ENCODE measurements at places on chromosomes 13 and 19.
A peak's percentile ranks its signal among the peaks of the same experiment; 100 is the strongest.

DNA sequence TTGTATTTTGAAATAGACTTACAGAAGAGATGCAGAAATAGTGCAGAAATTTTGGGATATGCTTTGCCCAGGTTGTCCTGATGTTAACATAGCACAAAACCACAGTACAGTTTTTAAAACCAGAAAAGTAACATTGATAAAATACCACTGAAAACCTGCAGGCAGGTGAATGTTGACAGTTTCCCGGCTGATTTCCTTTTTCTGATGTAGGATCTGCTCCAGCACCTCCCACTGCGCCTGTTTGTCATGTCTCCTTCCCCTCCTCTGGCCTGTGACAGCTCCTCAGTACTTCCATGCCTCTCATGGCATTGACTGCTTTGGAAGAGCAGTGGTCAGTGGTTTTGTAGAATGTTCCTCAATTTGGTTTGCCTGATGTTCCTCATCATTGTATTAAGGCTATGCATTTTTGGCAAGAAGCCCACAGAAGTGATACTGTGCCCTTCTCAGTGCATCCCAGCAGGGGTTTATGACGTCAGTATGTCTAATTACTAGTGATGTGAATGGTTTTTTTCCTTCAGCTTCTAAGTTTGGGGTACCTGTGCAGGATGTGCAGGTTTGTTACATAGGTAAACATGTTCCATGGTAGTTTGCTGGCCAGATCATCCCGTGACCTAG is 31.0 kb downstream of the TDRD12 start:
- DNase-seq, result no peak

DNA sequence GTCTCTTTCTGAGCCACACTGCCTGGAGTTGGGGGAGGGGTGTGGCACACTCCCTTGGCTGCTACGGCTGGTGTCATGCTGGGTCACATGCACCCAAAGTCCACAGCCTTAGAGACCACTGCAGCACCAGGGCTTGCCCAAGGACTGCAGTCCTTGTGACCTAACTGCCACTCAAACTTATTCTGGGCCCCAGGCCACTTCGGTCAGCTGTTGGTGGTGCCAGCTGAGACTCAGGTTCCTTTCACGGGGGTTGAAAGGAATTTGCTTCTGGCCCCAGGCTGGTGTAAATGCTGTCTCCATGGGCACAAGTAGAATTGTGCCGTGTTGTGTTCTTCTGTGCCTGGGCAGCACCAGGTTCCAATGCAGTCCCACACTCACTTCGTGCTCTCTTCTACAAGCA is 9.5 kb upstream of the VN1R1 start:
- DNase-seq, result no peak

DNA sequence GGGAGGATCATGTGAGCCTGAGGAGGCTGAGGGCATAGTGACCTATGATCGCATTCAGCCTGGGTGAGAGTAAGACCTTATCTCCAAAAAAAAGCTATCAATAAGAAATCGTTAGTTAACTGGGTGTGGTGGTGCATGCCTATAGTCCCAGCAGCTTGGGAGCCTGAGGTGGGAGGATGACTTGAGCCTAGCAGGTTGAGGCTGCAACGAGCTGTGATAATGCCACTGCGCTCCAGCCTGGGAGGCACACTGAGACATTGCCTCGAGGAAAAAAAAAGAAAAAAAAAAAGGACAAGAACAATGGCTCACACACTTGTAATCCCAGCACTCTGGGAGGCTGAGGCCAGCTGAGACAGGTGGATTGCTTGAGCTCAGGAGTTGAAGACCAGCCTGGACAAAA is 16.2 kb downstream of the PSPC1 start:
- DNase-seq, result no peak

DNA sequence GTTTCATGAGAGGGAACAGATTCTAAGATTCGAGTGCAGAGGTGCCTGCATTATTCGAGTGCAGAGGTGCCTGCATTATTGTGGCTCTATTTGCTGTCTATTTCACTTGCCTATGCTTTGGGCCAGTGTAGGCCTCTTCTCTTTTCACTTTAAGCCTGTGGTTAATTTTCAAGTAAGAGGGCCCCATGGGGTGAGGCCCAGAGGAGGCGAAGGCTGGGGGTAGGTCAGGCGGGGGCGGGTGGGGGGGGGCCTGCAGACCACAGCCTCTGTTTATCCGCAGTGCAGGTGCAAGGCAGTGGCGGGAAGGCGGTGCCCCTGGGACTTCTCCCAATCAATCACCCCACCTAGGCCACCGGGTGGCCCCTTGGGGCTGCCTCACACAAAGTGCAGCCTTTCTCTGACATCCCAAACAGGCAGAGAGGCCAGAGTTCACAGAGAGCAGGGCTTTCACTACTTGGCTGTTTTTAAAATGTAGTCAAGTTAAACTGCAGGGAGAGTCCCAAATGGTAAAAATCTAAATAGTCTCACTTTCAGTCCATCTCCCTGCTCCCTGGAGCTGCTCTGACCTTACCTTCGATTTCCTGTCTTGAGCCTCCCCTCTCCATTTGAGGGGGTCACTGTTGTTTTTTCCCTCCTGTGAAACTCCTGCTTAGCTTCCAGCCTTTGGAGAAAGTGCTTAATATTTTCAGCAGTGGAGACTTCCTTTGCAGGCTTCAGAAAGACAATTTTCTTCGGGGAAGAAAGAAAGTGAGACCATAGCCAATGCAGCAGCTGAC is 249.0 kb downstream of the DLEU7 start:
- DNase-seq, result peak; percentile 66

GRCh38 chr13:91144054-91144453 is 203.4 kb upstream of the MIR17HG start:
- no peak for DNase-seq

DNA sequence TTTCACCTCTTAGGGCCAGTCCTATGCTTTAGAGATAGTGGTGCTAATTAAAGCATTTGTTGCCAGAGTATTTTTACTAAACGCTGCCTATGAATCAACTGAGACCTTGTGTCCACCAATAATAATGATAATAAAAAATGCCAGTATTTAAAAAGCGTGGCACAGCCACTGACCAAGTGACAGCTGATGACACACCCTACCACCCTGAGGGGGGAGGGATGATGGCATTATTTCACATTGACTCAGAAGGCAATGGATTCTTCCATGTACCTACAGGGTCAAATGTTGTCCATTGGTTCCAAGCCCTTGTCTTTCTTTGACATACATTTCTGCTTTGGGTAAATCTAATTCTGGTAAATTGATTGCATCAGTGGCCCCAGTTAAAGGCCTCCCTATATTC is 384.4 kb downstream of the DLEU7 start:
- DNase-seq, result no peak

- DNase-seq, result no peak
Observed at GRCh38 chr19:14544047-14544446, 14.7 kb downstream of the TECR start.

- no peak for DNase-seq
Observed at GRCh38 chr19:40216777-40217026, 1.5 kb downstream of the TTC9B start.

GRCh38 chr13:23770428-23770827 is 118.8 kb downstream of the MIPEP start:
- no peak for DNase-seq

DNA sequence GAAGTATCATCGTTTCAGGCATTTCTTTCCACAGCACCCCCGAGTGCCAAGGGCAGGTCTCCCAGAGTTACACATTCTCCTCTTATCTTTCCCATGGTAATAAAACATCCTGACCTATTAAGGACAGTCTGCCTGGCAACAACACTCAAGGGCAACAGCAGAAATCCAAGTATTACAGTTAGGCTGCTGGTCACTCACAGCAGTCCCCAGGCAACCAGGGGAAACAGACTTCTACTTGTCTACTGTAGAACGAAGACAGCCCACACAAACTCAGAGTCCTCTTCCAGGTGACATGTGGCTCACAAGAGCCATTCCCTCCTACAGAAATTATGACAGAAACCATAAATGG is 24.3 kb downstream of the RCBTB1 start:
- DNase-seq, result no peak

DNA sequence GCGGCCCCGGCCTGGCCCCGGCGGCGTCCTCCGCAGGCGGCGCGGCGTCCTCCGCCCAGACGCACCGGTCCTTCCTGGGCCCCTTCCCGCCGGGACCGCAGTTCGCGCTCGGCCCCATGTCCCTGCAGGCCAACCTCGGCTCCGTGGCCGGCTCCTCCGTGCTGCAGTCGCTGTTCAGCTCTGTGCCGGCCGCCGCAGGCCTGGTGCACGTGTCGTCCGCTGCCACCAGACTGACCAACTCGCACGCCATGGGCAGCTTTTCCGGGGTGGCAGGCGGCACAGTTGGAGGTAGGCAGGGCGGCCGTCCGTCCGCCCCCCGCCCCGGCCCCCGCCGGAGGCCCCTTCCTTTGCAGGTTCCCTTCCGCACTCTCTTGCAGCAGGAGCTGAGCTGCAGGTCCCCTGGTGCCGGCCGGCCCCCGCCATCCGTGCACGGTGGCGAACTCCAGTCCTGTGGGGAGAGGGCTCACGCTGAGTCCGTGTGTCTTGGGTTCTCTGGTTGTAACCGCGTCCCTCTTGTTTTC is 9.2 kb downstream of the PLEKHJ1 start:
- DNase-seq, result no peak

- DNase-seq, result peak; percentile 58
Observed at GRCh38 chr19:5046339-5047039, 77.6 kb downstream of the KDM4B start.

DNA sequence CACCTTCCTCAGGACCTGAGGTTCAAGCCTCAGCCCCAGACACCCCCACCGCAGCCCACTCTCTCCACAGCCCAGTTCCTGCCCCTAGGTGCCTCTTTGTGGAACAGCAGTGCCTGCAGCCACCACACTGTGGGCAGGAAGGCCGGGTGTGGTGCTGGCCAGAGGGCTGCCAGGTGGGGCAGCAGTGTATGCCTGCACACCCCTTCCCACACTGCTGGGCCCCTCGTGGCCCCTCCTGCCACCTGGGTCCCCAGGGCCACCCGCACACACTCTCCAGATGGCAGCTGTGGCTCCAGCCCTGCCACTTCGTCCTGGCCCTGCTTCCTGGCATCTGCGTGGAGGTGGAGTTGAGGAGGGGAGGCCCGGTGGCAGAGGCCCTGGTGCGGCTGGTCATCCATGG is 35.1 kb downstream of the HPN start:
- no peak for DNase-seq

GRCh38 chr13:113860051-113860664 is 3.7 kb downstream of the GAS6 start:
- DNase-seq, result peak; percentile 92

- DNase-seq, result no peak
Observed at GRCh38 chr13:85541476-85541875, 257.7 kb downstream of the SLITRK6 start.

- DNase-seq, result no peak
Observed at GRCh38 chr13:81916461-81916860, 1575.5 kb upstream of the SPRY2 start.

- DNase-seq, result no peak
Observed at GRCh38 chr13:112161521-112162301, 94.8 kb downstream of the SOX1 start.

GRCh38 chr19:1273263-1274041 is 1.9 kb upstream of the FAM174C start:
- DNase-seq, result no peak

DNA sequence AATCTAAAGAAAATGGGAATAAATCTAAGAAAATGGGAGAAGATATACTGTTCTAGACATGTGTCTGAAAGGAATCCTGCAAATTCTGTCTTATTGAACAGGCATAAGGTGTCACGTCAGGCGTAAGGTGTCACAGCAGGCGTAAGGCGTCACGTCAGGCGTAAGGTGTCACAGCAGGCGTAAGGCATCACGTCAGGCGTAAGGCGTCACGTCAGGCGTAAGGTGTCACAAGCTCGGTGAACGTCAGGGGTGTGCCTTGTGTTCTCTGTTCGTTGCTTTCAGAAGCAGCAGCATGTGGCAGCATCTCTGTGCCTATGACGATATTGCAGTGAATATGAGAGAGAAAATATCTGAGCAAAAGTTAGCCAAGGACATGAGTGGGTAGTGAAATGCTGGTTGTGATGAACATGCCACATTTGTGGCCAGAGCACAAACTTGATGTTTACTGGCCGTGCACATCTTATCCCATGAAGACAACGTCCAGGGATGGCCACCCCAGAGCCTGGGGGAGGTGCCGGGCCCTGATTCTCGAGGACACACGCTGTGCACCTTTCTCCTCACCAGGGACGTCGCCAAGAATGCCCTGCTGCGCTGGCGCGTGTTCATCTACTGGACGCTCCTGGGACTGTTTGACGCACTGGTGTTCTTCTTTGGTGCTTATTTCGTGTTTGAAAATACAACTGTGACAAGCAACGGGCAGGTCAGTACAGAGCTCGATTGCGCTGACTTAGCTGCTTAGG is 107.0 kb upstream of the MCF2L start:
- DNase-seq, result no peak

DNA sequence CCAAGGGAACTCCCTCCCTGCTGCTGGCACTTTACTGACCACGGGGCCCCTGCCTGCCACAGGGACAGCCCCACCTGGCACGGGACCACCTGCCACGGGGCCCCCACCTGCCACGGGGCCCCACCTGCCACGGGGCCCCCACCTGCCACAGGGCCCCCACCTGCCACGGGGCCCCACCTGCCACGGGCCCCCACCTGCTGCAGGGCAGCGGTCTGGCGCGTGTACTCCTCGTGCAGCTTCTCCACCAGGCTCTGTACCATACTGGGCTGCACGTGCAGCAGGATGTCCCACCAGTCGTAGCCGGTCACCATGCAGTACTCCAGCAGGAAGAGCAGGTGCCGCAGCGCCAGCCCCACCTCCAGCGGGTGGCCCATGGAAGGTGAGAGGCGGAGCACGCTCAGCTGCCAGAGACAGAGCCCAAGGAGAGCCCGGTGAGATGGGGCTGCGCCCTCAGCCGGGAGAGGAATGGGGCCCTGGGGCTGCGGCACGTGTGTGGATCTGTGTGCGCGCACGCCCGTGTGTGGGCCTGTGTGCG is 16.1 kb downstream of the MED16 start:
- no peak for DNase-seq

DNA sequence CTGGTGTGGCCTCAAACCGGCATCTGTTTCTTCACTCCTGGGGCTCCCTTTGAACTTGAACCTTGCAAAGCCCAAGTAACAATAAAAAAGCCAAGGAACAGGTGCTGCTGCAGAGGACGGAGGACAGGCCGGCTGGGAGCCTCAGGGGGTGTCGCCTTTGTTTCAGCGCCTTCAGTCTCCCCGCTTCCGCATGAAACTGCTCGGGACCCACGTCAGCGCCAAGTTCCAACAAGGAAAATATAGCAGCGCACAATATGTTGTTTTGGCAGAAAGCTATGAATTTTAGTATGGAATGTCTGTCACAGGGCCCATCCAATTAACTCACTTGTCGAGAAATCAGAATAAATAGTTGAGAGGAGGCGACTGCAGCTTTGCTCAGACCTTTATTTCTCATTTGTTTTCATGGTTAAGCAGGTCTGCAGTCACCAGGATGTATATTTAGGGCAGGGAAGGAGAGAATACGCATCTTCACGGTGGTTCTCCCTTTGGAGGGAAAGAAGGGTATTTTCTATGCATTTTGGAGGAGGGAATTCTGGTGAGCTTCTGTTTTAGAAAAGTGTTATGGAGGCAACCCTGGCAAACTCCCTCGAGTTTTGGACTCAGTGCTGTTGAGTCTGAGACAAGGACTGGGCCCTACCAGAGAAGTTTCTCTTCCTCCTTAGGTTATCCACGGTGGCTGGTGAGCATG is 34.3 kb upstream of the MEDAG start:
- no peak for DNase-seq

All from NCI-H526 (cell line).